NCI-H446 treated with DMSO at 0.1 percent for 48 hours (cell line): ENCODE measurements at places on chromosomes 3 and 15.

DNA sequence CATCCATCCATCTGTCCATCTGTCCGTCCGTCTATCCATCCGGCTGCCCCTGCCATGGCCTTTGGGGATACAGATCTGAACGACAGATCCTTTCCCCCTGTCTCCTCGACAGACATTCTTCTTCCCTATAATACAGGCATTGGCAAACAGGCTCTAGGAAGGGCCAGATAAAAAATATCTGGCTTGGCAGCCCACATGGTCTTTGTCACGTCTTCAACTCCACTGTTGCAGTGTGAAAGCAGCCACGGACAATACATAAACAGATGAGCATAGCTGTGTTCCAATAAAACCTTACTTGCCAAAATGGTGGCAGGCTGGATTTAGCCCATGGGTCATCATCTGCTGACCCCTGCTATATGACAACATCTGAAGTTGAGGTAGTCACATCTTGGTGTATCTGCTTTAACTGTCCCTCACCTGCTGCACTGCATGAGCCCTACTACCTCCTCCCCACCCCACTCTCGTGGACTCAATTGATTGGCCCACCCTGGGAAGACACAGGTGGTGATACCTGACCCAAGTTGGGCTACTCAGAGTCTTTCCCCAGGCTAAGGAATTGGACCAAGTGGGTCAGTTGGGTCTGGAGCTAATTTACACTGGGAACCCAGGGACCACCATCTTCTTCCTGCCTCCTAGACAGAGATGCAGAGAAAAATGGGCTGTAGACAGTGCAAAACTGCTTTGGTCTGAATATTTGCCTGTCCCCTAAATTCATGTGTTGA is 128.4 kb upstream of the SMAD3 start:
- no peak for DNase-seq

DNA sequence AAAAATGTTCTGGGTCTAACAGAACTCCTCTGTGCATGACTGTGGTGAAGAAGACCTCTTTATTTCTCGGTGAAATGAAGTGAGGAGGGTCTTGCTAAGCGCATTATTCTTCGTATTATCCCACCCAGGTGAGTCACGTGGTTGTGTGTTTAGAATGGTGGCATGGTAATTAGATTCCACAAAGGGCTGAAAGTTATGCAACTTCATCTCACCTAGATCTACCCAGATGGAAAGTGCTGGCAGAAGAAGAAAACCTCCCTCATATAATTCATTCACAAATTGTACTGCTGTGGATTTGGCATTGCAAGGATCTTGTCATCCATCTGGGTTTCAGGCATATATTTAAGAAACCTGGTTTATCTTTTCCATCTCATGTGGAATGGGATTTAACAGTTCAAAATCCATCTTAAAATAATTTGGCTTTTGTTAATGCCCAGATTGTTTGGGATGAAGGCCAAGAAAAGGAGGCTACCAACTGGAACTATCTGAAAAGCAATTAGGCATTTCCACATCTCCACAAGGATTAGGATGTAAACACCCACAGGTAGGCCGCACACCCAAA is 175.3 kb downstream of the PLCL2 start:
- peak; percentile 16 for DNase-seq

DNA sequence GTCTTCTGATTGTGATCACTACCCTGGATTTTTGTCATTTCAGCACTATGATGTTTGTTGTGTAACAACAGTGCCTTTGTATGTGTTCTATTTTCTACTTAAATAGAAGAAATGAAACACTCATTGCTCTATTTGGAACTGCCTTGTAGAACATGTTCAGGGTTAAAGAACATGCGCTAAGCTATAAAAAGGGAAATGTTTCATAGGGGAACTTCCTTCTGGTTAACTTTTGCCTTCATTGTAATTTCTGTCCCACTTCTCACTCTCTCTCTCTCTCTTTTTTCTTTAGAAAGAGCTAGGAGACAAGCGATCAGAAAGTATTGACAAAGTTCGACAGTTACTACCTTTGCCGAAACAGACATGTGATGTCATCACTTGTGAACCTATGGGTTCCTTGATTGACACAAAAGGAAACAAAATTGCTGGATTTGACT is at the start of gene P2RY12:
Gene P2RY12 (minus strand): TSS at position 13 of the 434 bp plus-strand sequence. CDS start 45,908 bp downstream, outside the sequence.
- no peak for DNase-seq

DNA sequence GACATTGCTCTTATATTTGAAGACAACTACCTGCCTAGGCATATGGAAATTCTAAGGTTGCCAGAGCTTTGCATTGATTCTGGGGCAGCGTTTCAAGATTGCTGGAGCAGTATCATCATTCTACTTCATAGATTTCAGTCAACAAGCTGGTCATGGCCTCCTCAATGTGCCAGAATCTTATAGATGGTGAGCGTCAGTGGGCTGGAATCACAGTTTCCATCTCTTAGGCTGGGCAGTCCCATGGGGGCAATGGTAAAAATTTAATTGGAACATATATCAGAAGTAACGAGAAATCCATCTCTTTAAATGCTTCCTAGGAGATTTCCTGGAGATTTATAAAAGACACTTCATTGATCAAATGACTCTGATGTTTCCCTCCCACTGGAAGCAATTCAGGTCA is 258.3 kb downstream of the SV2B start:
- no peak for DNase-seq

- no peak for DNase-seq
Observed at GRCh38 chr15:60576044-60576443, 97.1 kb upstream of the ICE2 start.

DNA sequence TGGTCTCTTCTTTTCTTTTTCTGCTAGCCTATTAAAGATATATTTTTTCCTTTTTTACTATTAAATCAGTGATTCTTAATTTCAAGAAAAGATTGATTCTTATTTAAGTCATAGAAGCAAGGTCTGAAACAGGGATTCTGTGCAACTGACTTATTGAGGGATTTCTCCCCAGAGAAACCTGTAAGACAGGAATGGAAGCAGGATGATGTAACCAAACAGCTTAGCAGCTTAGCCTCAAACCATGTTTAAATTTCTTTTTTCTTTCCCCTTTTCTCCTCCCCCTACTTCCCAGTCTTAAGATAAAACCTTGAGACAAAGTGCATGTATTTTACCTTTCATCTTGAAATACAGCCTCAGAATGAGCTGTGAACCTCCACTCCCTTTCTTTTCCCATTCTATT is 322.8 kb downstream of the NEK10 start:
- DNase-seq: no peak

DNA sequence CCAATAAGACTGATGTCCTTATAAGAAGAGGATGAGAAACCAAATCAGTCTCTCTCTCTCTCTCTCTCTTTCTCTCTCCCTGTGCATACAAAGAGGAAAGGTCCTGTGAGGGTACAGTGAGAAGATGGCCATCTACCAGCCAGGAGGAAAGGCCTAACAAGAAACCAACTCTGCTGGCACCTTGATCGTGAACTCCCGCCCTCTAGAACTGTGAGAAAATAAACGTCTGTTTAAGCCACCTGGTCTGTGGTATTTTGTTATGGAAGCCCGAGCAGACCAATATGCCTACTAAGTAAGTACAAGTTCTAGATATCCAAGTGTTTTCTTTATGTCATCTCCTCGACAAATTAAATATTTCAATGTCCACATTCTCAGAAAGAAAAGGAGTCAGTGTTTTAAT is 44.9 kb upstream of the TMC3 start:
- no peak for DNase-seq

- DNase-seq: no peak
Observed at GRCh38 chr15:40438712-40439111, 2.0 kb upstream of the BAHD1 start.

GRCh38 chr3:141575879-141576743 is 89.3 kb downstream of the RASA2 start:
- DNase-seq: no peak

GRCh38 chr3:143278721-143279120 is 159.2 kb downstream of the CHST2 start:
- no peak for DNase-seq

GRCh38 chr15:35098737-35099136 is 13.6 kb upstream of the NANOGP8 start:
- no peak for DNase-seq

DNA sequence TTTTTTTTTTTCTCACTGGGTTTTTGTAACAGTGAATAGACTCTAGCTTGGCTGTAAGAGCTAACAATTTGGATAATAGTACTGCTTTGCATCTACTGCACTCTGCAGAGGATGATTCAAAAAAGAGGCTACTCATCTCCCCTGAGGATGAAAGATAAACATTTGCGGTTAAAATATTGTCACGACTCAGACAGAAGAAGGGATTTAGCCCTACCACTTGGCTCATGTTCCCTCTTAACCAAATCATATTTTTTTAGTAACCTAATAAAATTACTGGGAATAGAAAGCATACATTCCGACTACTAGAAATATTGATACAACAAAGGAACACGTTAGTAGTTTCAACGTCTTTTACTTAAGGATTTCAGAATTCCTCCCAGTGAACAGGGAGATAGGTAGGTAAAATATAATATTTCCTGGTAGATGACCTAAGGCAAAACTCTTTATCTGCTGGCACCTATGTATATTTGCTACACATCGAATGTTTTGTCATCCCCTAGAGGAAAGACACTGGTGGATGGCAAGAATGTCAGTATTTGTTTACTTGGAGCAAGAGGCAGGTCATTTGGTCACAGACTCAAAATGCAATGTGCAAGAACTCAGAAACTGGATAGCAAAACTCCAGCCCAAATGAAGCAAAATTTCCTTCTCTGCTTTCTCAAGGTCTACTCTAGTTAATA is 110.8 kb downstream of the GREM1 start:
- no peak for DNase-seq

GRCh38 chr15:41940441-41940857 is 31.9 kb downstream of the EHD4 start:
- no peak for DNase-seq

GRCh38 chr3:46719044-46719565 is 1.4 kb upstream of the PRSS50 start:
- DNase-seq: no peak

GRCh38 chr15:60568914-60569391 is 90.0 kb upstream of the ICE2 start:
- DNase-seq: no peak

GRCh38 chr3:14369675-14370669 is 32.4 kb upstream of the SLC6A6 start:
- no peak for DNase-seq

DNA sequence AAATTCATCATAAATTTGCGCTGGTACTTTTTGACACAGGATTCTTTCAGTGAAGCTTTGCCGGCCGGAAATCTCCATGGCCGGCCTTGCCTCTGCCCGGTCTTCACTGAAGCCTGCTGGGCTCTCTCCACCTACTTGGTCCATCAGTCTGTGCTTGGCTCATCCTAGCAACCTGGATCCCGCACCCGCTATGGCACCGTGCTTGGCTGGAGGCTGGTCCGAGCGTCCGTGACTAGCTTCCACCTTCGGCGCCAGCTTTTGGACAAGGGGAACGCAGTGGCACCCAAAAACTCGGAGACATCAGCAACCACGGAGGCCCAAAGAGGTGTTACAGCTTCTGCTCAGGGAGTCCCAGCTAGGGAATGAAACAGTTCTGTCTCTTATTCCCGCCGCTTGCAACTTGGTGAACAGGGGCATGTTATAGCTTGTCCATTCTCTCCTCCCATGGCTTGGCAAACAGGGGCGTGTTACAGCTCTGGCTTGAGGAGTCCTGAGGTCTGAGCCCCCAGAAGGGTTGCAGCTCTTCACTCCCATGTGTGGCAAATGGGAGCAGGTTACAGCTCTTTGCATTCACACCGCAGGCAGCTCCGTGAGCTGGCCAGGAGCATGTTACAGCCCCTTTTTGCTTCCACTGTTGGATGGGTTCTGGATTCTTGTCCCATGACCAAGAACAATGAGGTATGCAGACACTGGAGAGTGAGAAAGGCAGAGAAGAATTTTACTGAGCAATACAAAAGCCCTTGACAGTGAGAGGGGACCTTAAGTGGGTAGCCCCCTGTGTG is 204.2 kb downstream of the DIPK2A start:
- DNase-seq: no peak

GRCh38 chr3:113594066-113594465 is 61.7 kb downstream of the SIDT1 start:
- DNase-seq: no peak

DNA sequence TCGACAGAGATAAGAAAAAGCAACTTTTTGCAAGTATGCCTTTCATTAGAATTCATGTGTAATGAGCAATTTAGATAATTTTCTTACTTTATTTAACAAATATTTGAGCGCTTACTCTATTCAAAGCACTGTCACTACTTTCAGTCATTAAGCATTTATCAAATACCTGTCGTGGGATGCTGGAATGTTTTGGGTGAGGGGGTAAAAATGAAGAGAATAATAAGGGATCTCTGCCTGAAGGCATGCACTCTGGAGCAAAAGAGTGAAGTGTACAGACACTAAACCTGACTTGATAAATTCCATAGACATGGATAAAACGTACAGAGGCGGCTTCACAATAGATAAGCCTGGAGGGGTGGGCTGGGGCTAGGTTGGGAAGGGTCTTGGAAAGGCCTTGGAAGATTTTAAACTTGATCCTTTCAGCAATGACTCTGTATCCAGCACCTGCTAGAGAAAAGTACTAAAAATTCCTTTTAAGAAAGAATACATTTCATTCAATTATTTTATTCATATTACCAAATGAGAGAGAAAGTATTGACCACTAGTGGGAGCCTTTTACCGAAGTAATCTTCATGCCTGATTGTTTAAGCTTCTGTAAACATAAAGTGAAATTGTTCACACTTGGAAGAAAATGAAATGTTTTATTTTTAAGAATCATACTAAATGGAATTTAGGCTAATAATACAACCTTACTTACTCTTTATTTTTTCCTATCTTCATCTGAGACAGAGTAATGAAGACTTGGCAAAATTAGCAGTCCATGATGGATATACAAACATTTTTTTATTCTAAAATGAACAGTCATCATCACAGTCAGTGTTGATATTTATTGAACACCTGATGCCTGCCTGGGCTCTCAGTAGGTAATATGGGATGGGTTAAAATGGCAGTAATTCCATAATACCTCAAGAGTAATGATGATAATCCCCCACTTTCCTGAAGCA is 113.2 kb downstream of the PPP2R3A start:
- peak; percentile 3 for DNase-seq

- no peak for DNase-seq
Observed at GRCh38 chr3:45942051-45942825, 1.0 kb upstream of the CXCR6 start.
